ENCODE measurements at places on chromosomes 6 and 20.

DNA sequence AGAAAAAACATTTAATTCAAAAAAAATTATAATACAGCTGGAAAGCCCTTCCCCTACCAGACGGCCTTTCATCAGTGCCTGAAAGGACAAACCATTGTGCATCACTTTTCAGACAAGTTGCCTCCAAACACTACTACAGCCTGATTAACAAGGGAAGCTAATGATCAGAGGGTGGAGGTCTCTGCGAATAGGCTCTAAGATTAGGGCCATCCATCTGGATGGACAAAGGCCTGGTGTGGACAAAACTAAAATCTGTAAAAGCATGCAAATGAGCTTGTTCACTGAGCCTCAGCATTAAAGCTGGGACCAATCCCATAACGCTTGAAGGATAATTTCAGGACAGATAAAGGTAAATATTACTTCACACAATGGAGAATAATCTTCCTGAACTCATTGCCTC lies 228.7 kb upstream of the PLN start:
- DNase-seq = no peak

DNA sequence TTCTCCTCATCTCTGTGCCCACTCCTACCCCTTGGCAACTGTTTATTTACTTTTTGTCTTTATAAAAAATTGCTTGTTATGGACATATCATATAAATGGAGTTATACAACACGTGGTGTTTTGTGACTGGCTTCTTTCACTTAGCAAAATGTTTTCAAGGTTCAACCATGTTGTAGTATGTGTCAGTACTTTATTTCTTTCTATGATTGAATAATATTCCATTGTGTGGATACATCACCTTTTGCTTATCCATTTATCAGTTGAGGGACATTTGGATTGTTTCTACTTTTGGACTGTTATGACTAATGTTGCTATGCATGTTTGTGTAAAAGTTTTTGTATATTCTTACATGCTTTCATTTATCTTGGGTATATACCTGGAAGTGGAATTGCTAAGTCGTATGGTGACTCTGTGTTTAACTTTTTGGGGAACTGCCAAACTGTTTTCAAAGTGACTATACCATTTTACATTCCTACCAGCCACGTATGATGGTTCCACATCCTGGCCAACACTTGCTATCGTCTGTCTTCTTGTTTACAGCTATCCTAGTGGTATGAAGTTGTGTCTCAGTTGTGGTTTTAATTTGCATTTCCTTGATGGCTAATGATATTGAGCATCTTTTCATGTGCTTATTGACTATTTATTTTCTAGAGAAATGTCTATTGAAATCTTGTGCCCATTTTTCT lies 84.4 kb downstream of the SLX4IP start:
- no peak for DNase-seq

- DNase-seq = no peak
These were observed 11.1 kb upstream of the FOXS1 start for GRCh38 chr20:31856516-31856915.

GRCh38 chr6:87027021-87027420 lies 67.9 kb downstream of the CGA start:
- DNase-seq = no peak

DNA sequence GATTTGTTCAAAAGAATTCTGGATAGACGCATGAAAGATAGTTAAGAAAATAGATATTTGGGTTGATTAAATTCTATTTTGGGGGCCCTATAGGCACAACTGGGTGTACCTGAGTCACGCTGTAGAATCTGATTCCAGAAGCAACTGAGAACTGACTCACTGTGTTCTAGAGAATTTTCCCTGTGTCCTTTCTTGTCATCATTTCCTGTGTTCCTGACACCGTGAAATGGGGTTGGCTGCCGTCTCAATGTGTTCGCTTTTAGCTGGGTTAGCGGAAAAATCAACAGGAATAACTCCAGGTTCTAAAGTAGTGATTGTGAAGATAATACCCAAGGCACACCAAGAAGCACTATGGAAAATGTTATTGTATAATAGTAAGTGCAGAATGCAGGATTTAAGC lies 5.0 kb downstream of the GCNT2 start:
- DNase-seq = no peak

- DNase-seq = no peak
These were observed 17.0 kb downstream of the TGM6 start for GRCh38 chr20:2397595-2398145.

- no peak for DNase-seq
These were observed 33.7 kb downstream of the RPF2 start for GRCh38 chr6:111015389-111016124.

- DNase-seq = no peak
These were observed 14.2 kb downstream of the NHSL1 start for GRCh38 chr6:138485005-138485545.

GRCh38 chr20:8880085-8880853 lies 188.6 kb upstream of the PLCB4 start:
- DNase-seq = no peak

- no peak for DNase-seq
These were observed 9.5 kb upstream of the SUPT3H start for GRCh38 chr6:45387236-45387635.

- DNase-seq = no peak
These were observed 662.4 kb downstream of the EPHA7 start for GRCh38 chr6:92756912-92757311.

DNA sequence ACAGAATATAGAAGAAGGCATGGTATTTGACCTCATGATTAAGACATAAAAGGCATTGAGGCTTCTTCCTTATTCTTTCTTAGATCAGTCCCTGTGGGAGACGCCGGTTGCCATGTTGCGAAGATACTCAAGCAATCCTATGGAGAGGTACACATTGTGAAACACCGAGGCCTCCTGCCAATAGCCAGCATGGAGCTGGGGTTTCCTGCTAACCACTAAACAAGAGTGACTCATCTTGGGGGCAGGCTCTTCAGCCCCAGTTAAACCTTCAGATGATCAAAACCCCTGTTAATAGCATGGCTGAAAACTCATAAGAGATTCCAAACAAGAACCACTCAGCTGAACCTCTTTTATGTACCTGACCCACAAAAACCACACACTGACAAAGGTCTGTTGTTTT lies 478.8 kb downstream of the CD83 start:
- no peak for DNase-seq

DNA sequence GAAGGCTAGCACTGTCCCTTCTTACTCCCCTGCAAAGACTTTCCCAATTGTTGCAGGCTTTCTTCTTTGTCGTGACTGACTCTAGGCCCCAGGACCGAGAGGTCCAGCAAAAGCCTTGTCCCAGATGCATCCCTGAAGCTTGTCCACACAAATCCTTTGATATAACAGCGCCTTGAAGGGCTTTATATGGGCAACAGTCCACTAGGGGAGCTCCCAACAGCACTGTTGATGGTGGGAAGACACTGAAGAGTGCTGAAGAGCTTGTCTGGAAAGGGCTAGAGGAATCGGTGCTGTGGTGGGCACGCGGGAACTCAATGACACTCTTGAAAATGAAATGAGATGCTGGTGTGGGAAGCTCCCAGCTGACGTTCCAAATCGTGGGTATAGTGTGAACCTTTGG lies 316.1 kb upstream of the CDH4 start:
- DNase-seq = no peak

DNA sequence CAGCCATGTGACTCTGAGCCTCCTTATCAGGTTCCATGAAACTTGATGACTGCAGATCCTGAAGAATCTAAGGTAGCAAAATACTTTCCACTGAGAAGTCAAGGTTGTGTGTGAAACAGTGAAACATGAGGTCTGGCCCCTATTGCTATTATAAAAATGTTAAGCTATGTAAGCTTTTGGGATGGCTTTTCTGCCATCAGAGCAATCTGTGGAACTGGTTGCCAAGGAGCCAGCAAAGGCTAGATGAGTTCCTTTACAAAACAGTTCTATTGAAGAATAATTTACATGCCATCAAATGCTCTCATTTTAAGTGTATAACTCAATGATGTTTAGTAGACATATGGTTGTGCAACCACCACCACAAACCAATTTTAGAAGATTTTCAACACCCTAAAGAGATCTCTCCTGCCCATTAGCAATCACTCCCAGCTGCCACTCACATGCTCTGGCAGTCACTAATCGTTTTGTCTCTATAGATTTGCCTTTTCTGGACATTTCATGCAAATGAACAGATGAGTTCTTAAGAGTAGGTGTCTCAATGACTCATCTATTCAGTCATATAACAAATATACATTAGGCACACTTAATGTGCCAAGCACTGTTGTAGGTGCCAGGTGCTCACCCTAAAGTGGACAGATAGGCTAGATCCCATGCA lies 19.9 kb upstream of the MEP1A start:
- DNase-seq = no peak

- DNase-seq = no peak
These were observed 211.8 kb downstream of the PLCB4 start for GRCh38 chr20:9280666-9281065.
